B cell (primary cell): ENCODE measurements at places on chromosomes 4 and X. TPM values are rescaled to one million over a fixed set of nuclear protein-coding genes. Genes with fewer than 3 reads are reported as not detected.

DNA sequence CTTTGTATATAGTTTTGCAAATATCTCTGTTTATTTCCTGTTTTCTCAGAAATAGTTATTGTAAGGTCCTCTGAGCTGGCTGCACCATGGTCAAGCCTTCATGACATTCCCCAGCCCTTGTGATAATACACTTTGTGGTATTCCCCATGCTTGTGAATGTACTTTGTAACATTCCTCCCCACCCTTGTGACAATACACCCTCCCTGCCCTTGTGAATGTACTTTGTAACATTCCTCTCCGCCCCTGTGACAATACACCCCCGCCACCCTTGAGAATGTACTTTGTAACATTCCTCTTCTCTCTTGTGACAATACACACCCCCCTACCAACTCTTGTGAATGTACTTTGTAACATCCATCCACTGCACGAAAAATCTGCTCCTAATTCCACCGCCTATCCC is 530.7 kb downstream of the CENPC start:
- DNase-seq: no peak

GRCh38 chr4:137705171-137705783 is 173.0 kb upstream of the PCDH18 start:
- no peak for DNase-seq

- DNase-seq: no peak
Observed at GRCh38 chr4:7971881-7972500, 32.3 kb upstream of the AFAP1 start.

DNA sequence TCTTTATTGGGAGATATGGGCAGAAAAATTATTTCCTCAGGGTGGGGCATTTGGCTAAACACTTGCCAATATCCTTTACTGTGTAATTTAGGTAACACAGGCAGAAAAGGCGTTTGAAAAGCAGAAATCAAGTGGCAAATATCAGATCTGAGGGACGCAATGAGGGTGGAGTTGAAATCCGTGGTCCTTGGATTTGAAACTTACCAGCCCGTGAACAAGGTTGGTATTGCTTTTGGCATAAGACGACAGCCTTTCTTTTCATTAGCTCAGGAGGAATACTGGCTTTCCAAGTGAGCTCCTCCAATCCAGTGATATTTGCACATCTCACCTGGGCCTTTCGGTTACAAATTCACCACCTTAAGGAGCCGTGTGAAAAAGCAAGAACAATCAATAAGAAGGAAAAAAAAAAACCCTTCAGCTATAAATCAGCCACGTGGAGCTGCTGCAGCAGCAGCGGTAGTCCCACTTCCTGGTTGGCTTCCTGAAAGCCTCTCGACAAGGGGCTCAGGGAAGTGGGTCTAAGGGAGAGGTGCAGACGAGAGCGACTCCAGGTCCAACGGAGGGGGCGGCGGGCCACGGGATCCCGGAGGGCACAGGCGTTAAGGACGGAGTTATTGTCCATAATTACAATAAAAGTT is 734 bp upstream of the GALNT7 start:
- no peak for DNase-seq

GRCh38 chr4:38723726-38724474 is 58.9 kb downstream of the TLR10 start:
- no peak for DNase-seq

GRCh38 chr4:168501407-168501806 is 4.6 kb downstream of the PALLD start:
- no peak for DNase-seq

GRCh38 chr4:158172261-158173258 is at the start of gene GASK1B:
GASK1B (minus strand) TSS chr4:158173025; CDS start chr4:158171375, 1,650 bp downstream.
- DNase-seq: no peak

GPM6B gene
- total RNA-seq: not detected in 2 replicates

DNA sequence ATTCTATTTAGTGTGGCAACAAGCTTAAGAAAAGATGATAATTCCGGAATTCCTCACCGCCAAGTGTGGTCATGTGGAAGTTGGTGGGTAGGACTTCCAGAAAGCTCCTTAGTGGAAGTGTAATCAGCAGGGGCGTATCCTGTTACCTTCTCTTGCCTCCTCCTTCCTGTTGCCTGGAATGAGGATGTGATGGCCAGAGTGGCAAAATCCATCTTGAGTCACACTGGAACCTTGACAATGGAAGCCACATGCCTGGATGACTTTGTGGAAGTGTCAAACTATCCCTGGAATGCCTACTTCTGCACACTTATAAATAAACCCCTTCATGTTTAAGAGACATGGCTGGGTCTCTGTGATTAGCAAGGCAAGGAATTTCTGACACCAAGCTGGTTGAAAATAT is 191.0 kb downstream of the PRDM5 start:
- DNase-seq: no peak

DNA sequence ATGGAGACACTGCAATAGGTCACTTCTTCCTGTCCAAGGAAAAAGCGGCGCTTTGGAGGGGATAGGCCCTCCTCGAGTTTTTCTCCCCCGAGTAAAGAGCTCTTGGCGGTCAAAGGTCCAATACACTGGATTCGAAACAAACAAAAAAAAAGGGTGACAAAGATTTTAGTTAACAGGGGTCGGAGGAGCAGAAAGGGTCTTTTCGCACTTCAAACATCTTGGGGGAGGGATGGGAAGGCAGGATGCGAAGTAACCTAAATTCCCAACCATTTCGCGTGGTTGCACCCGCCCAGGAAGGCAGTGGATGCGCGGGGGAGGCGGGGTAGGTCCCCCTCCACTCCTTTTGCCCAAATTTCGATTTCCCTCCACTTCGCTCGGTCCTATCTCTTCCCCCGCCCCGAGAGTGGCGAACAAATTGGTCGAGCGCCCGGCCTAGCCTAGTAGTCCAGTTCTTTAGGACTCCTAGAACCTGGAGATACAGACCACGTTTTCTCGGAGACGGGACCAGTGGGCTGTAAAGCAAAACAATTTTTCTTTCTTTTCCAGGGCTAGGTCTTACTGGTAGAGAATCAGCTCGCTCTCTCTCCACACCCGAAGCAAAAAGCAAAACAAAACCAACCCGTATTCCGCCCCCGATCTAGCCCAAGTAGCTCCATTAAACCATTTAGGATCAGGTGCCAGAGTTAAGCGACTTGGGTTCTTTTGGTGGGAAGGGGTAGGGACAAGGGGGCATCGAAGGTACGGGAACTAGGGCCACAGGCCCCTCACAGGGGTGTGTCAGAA is 2.0 kb upstream of the STAG2 start:
- DNase-seq: no peak

DNA sequence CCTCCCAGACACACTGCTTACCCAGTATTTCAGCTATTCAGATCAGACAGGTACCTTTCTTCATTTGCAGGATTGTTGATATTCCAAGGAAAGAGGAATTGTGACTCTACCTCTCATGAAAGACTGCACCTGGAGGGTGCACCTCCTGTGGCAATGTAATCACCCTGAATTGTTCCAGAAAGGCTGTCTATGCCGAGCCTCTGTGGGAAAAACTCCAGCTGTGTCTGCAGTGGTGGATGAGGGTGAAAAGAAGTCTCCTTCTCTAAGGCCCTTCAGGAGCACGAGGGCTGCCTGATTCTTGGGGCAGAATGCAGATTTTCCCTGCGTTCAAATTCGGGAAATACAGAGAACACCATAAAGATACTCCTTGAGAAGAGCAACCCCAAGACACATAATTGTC is 108.2 kb upstream of the ADAMTS3 start:
- no peak for DNase-seq

DNA sequence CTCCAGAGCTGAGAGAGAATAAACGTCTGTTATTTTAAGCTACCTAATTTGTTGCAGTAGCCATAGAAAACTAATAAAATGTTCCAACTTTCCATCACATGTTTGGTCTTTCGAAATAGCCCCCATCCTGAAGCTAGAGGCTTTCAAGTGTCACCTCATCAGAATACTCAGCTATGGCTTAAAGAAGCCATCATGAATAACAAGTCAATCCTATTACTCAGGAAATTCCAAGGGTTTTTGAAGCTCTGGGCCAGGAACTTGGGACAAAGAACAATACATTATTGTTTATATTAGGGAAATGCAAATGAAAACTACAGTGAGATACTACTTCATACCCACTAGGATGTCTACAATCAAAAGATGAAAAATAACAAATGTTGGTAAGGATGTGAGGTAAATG is 42.2 kb downstream of the TBCK start:
- no peak for DNase-seq

DNA sequence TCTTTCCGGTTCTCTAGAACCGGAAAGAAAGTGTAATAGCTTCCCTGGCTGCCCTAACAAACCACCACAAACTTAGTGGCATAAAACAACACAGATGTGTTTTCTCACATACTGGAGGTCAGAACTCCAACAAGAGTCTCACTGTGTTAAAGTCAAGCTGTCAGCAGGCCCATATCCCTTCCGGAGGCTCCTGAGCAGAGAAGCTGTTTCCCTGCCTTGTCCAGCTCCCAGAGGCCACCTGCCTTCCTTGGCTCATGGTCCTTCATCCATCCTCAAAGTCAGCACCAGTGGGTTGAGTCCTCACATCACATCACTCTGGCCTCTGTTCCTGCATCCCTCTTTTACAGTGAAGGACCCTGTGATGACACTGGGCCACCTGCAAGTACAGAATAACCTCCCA is 49.8 kb upstream of the HMX1 start:
- DNase-seq: no peak
